ENCODE measurements at places on chromosomes 11 and 22.

DNA sequence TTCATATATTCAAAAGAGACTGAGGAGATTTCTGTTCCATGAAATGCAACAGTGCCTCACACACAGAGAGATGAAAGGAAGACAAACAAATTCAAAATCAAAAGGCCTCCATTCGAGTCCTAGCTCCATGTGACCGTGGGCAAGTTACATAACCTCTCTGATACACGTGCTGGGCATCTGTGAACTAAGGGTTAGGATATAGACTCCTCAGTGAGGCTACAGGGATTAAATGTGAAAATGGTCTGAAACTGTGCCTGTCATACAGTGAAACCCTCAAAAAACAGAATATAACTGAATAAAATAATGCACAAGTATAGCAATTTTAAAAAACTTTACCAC is 111.8 kb upstream of the MTMR2 start:
- DNase-seq, result no peak

- DNase-seq, result no peak
Measured at GRCh38 chr11:7527029-7527428, 13.2 kb downstream of the PPFIBP2 start.

GRCh38 chr11:60078745-60079144 is 9.7 kb upstream of the MS4A2 start:
- DNase-seq, result no peak

DNA sequence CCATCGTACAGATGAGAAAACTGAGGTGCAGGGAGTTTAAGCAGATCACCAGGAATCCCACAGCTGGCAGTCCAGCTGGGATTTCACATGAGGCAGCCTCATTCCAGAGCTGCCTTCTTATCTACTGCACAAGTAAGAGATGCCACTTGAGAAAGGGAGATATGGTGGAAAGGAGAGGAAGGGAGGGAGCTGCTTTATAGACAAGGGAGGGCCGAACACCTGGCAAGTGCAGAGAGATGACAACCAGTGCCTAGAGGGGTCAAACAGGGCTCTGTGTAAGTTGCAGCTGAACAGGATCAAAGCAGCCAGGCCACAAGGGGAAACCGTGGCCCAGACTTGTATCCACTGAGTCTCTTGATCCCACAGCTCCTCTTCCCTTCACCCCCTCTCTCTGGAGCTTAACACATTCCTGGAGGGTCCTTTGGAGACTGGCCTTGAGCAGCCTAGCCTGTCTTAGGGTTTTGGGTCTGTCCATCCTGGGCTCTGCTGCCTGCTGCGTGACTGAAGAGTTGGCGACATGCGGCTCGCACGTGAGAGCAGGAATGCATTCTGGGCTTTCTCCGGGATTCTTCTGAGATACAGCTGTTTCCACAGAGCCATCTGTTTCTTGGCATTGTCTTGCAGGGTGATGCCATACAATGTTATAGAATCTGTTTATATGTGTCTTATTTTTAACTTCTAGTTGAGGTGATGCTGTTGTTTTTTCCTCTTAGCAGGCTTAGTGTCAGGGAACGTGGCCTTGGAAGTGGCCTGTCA is 268.5 kb upstream of the SYN3 start:
- DNase-seq, result no peak

GRCh38 chr11:120543521-120544215 is 32.1 kb downstream of the GRIK4 start:
- DNase-seq, result no peak

GRCh38 chr22:27993774-27994350 is 74.8 kb upstream of the PITPNB start:
- DNase-seq, result no peak

DNA sequence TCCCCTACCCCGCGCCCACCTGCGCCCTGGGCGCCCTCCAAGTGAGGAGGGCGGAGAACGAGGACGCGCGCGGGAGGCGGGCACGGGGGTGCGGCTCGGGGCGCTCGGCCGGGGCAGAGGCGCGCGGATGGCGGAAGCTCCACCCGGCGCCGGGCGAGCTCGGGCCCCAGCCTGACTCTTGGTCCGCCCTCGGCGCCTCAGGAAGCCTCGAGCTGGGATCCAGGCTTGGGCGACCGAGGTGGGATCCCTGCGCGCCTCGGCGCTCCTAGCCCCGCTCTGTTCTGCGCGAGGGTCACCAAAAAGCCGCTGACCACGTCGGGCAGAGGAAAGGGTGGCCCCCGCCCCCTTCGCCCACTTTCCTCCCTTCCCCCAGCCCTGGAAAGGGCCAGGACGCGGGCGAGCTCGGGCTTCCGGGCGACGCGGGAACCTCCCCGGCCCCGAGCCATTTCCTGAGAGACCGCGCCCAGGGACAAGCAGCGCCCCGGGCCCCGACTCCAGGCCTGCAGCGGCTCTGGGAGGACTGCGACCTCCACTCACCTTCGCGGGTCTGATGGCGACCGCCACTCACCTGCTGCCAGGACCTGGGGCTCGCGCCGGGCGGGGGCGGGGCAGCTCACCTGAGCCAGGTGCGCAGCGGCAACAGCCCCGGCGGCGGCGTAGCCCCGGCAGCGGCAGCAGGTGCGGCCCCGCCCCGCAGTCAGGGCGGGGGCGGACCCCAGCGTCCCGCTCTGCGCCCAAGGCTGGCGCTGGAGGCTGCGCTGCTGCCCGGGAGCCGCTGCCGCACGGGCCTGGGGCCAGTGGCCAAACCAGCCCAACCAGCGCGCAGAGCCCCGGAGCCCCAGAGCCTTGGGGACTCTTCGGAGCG is 2.2 kb upstream of the SIGIRR start:
- DNase-seq, result peak; percentile 38

DNA sequence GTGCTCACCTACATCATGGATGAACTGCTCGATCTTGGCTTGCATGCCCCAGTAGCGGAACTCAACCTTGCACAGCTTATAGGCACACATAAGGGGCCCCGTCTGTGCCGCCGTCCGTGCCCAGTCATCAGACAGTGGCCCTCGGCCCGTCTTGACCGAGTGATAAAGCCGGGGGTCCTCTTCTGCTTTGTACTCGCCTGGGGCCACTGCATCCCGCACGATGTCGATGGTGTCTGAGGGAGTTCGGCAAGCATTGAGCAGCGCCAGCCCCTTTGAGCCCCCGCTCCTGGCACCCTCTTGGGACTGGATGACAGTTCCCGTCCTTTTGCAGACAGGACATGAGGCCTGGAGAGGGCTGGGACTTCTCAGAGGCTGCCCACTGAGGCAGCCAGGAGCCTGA is 3.3 kb downstream of the PITPNM1 start:
- no peak for DNase-seq

DNA sequence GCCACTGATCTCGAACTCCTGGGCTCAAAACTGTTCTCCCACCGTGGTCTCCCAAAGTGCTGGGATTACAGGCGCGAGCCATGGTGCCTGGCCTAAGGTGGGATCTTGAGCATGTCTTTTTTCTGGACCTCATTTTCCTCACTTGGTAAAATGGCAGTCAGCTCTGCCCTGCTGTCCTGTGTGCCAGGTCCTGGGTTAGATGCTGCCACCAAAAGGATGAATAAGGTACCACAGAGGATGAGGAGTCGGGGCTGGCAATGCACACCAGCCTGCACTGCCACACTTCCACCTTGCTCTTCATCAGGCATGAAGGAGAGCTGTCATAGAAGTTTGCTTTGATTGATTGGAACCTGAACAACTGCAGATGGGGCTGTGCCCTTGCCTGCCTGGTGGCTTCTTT is 32.3 kb downstream of the ACO2 start:
- DNase-seq, result no peak

GRCh38 chr11:19576054-19576453 is 136.6 kb upstream of the NAV2 start:
- no peak for DNase-seq

DNA sequence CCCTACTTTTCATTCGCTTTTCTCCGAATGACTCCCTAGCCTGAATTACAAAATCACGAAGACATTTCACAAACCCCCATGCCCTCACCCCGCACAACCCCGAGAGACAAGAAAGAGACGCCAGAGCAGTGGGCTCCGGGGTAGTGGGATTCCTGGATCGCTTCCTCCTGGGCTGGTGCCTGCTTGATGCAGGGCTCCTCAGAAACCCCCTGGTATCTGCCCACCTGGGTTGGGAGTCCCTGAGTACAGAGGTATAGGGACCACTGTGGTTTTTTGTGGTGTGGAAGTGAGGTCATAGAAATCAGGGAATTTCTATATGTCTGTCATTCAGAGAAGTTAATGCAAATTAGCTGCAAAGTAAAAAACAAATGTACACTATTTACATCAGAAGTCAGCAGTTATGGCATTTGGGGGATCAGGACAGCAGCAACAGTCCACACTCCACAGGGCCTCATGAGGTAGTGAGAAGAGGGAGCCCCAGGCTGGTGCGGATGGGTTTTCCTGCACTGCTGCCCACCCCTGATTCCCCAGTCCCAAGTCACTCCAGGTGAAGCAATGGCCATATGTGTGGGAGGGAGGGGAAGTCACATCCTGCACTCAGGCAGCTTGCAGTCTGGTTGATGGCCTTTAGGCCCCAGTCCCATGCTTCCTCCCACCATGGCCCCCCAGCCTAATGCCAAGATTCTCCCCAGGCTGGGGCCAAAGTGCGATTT is 39.6 kb downstream of the BUD13 start:
- no peak for DNase-seq

- no peak for DNase-seq
Measured at GRCh38 chr11:69852056-69852455, 32.8 kb upstream of the FGF3 start.

GRCh38 chr22:42820045-42820763 is 36.9 kb downstream of the ARFGAP3 start:
- DNase-seq, result no peak

DNA sequence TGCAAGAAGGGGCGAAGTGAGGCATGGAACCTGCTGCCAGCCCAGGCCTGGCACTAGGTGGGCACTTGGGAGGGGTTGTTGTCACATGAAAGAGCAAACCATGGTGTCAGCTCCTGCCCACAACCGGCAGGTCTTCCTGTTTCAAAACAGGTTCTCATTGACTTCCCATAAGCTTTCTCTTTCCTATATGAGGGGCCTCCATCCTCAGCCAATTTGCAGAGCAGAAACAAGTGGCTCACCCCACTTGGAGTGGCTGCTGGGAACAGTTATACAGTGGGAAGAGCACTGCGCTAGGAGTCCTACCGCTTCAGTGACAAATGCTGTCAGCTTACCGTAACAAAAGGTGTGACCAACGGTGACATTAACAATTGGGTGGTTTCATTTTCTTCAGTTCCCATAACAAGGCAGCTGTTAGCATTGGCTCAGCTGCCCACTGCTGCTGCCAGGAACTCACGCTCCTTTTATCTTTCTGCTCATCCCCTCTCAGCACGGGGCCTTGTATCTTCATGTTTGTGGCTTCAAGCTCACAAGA is 10.2 kb upstream of the SSTR3 start:
- no peak for DNase-seq

DNA sequence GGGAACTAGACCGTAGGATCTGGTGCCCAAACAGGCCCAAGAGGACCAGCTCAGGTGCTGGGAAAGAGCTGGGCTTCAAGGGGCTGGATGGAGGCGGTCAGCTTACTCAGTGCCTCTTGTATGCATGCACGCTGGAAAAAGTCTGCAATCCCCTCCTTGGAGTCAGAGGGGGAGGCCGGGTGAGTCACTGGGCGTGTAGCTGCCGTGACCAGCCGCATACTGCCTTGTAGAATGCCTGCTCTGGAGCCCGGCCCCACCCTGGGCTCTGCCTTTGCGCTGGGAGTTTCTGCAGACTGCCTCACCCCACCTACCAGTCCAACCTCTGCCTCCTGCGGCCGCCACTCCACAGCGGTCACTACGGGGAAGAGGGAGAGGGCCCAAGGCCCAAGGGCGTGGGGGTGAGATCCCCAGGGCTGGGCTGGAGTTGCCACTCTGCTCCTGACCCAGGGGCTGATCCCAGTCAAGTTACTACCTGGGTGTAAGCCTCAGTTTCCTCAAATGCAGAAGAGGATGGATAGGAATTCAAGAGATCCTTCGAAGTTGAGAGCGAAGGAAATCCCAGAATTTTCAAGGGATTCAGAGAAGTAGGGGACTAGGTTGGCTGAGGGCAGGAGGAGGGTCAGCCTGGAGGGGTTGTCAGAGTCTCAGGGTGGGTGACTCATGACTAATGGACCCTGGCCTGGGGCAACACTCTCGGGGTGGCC is 4.2 kb downstream of the MRGPRF start:
- DNase-seq, result peak; percentile 59

GRCh38 chr11:81772166-81772565 is 961.5 kb downstream of the FAM181B start:
- DNase-seq, result no peak

DNA sequence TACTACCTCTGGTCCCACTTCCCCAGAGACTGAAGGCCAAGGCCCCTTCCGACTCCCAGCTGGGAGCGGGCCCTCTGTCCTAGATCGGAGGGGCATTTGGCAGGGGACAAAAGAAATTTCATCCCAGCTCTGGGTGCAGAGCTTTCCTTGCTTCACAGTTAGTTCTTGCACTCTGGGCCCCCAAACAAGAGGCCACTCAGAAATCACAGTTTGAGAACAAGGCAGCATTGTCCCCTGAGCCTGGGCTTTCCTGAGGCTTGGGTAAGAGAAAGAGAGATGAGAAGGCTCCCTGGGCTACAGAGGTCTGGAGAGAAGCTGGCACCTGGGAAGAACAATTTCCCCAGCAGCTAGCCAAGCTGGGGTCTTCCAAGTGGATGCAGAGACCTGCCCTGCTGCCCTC is 71.8 kb upstream of the NCAM1 start:
- no peak for DNase-seq

- no peak for DNase-seq
Measured at GRCh38 chr11:128830290-128831173, 36.6 kb downstream of the KCNJ1 start.

GRCh38 chr11:80586464-80586863 is 1145.6 kb upstream of the TENM4 start:
- DNase-seq, result no peak
